ENCODE measurements at places on chromosomes 5 and 9. TPM values are rescaled to one million over a fixed set of nuclear protein-coding genes. Genes with fewer than 3 reads are reported as not detected.
A peak's percentile ranks its signal among the peaks of the same experiment; 100 is the strongest.

DNA sequence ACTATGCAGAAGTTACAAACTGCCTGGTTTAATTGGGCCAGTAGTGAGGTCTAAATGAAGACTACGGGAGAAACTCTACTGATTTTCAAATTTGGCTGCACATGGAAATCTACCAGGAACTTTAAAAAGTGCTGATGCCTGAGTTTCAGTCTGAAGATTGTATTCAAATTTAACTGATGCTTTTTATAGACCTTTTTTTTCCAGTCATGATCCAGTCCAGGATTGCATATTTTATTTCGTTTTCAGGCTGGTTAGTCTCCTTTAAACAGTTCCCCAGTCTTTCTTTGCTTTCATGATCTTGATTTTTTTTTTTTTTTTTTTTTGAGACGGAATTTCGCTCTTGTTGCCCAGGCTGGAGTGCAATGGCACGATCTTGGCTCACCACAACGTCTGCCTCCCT lies 23.7 kb upstream of the SPZ1 start:
- no peaks in the 10 kb centered on the region for H3K27me3 ChIP-seq
- H3K27ac ChIP-seq: no peak overlapping the region
- DNase-seq: no peak
- no peaks in the 10 kb centered on the region for H3K4me1 ChIP-seq

DNA sequence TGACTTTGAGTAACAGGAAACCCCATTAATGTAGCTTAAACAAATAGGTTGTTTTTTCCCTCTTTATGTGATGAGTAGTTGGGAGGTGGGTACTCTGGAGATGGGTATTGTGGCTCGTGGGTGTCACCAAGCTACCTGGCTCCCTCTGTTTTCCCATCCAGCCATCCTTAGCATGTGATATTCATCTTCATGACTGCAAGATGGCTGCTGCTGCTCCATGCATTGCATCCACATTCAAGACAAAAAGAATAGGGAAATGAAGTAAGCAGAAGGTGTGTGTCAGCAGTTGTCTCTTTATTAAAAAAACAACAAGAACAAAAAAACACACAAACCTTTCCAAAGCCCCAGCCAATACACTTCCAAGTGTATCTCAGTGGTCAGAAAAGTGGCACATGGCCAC lies 6.5 kb upstream of the ARHGAP26 start:
- no peak overlapping the region for H3K27ac ChIP-seq
- no peaks in the 10 kb centered on the region for H3K4me1 ChIP-seq
- no peaks in the 10 kb centered on the region for H3K27me3 ChIP-seq
- no peak overlapping the region for H3K4me3 ChIP-seq

Gene SLC34A1
- total RNA-seq: 0.55 TPM

Gene PCDHGA7
- 8.6 TPM for total RNA-seq

GRCh38 chr5:502325-503079 lies 21.7 kb downstream of the SLC9A3 start:
- DNase-seq: no peak
- H3K4me1 ChIP-seq: no peaks in the 10 kb centered on the region
- H3K36me3 ChIP-seq: no peaks in the 10 kb centered on the region
- peaks cover 64% of the 10 kb centered on the region for H3K27me3 ChIP-seq
- no peak overlapping the region for H3K4me3 ChIP-seq

Gene RANBP6
- total RNA-seq: 8.6 TPM

Gene DDX4
- not detected for total RNA-seq

- no peaks in the 10 kb centered on the region for H3K36me3 ChIP-seq
- H3K4me3 ChIP-seq: no peak overlapping the region
- DNase-seq: no peak
Measured at GRCh38 chr9:136024286-136024685, 63.1 kb upstream of the UBAC1 start.

Gene RASGRF2
- 3.6 TPM for total RNA-seq

GRCh38 chr5:138438003-138438723 lies 694 bp upstream of the REEP2 start:
- H3K36me3 ChIP-seq: no peaks in the 10 kb centered on the region
- H3K4me3 ChIP-seq: peak overlapping the region; percentile 42
- peaks cover 13% of the 10 kb centered on the region for H3K27me3 ChIP-seq
- H3K4me1 ChIP-seq: peaks cover 17% of the 10 kb centered on the region
- no peak for DNase-seq
- peak overlapping the region; percentile 69 for H3K27ac ChIP-seq

Gene SKIC3
- 28.1 TPM for total RNA-seq

GRCh38 chr9:99201603-99202002 lies 20.1 kb downstream of the ALG2 start:
- H3K27ac ChIP-seq: no peak overlapping the region
- H3K4me1 ChIP-seq: no peaks in the 10 kb centered on the region
- H3K4me3 ChIP-seq: no peak overlapping the region
- no peak for DNase-seq

DNA sequence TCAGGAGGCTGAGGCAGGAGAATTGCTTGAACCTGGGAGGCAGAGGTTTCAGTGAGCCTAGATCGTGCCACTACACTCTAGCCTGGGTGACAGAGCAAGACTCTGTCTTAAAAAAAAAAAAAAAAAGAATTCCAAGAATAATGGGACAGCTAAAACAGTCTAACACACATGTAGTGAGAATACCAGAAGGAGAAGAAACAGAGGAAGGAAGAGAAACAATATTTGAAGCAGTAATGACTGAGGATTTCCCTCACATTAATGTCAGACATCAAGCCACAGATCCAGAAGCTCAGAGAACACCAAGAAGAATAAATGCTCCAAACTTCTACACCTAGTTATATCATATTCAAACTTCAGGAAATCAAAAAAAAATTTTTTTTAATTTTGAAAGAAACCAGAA lies 47.1 kb upstream of the EFNA5 start:
- H3K27ac ChIP-seq: no peak overlapping the region
- H3K4me3 ChIP-seq: no peak overlapping the region
- no peaks in the 10 kb centered on the region for H3K4me1 ChIP-seq
- DNase-seq: no peak
- no peaks in the 10 kb centered on the region for H3K36me3 ChIP-seq
- no peaks in the 10 kb centered on the region for H3K27me3 ChIP-seq

DNA sequence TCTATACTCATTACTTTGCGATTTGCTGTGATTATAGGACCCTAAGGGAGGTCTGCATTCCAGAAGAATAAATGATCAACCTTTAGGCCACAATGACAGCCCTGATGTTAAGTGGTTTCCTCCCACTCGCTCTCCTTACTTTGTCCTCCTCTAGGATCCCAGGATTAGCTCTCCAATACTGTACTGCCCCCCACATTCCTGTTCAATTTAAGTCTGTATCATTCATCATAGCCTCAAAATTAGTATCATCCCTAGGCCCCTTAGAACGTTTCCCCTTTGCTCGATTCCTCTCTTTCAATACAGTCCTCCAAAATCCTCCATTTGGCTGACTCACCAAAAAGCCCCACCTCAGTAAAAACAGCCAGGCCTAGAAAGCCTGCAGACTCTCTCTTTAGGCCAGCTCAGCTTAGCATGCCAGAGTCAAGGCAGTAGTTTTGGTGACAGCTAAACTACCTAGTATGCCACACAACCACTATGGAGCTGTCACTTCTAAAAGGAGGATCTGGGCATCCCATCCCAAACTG lies 24.4 kb downstream of the RNF145 start:
- H3K36me3 ChIP-seq: peaks cover 3% of the 10 kb centered on the region
- no peak overlapping the region for H3K4me3 ChIP-seq
- H3K27ac ChIP-seq: peak overlapping the region; percentile 24
- DNase-seq: no peak

- DNase-seq: no peak
- H3K4me3 ChIP-seq: no peak overlapping the region
- H3K4me1 ChIP-seq: no peaks in the 10 kb centered on the region
- peaks cover 7% of the 10 kb centered on the region for H3K27me3 ChIP-seq
- H3K27ac ChIP-seq: no peak overlapping the region
Measured at GRCh38 chr5:10870791-10871190, 109.8 kb upstream of the DAP start.

DNA sequence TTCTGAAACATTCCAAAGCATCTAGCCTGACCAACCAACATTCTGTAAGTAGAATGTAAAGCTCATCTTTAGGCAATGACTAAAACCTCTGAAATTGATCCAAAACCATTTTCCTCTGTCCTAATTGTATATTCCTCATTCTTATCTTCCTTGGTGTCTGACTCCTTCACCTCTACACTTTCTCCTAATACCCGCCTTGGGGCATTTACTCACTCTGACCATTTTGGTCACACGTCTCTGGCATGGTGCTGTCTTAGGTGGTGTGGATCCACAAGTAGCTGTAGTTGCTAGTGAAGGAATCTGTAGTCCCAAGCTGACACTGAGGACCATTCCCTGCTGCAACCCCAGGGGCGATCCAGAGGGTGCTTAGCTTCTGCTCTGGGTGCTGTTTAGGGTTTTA lies 40.8 kb upstream of the LMNB1 start:
- H3K27ac ChIP-seq: no peak overlapping the region
- no peaks in the 10 kb centered on the region for H3K4me1 ChIP-seq
- no peak for DNase-seq
- no peaks in the 10 kb centered on the region for H3K36me3 ChIP-seq
- H3K27me3 ChIP-seq: no peaks in the 10 kb centered on the region
- no peak overlapping the region for H3K4me3 ChIP-seq

Gene C5
- 3.4 TPM for total RNA-seq

- no peak for DNase-seq
- no peaks in the 10 kb centered on the region for H3K4me1 ChIP-seq
- H3K36me3 ChIP-seq: no peaks in the 10 kb centered on the region
- H3K4me3 ChIP-seq: no peak overlapping the region
- peak overlapping the region; percentile 3 for H3K27ac ChIP-seq
Measured at GRCh38 chr9:112384690-112385089, 4.8 kb downstream of the HSDL2 start.

- no peaks in the 10 kb centered on the region for H3K4me1 ChIP-seq
- H3K4me3 ChIP-seq: no peak overlapping the region
- no peak overlapping the region for H3K27ac ChIP-seq
- no peak for DNase-seq
Measured at GRCh38 chr5:109655841-109656240, 33.9 kb upstream of the MAN2A1 start.

DNA sequence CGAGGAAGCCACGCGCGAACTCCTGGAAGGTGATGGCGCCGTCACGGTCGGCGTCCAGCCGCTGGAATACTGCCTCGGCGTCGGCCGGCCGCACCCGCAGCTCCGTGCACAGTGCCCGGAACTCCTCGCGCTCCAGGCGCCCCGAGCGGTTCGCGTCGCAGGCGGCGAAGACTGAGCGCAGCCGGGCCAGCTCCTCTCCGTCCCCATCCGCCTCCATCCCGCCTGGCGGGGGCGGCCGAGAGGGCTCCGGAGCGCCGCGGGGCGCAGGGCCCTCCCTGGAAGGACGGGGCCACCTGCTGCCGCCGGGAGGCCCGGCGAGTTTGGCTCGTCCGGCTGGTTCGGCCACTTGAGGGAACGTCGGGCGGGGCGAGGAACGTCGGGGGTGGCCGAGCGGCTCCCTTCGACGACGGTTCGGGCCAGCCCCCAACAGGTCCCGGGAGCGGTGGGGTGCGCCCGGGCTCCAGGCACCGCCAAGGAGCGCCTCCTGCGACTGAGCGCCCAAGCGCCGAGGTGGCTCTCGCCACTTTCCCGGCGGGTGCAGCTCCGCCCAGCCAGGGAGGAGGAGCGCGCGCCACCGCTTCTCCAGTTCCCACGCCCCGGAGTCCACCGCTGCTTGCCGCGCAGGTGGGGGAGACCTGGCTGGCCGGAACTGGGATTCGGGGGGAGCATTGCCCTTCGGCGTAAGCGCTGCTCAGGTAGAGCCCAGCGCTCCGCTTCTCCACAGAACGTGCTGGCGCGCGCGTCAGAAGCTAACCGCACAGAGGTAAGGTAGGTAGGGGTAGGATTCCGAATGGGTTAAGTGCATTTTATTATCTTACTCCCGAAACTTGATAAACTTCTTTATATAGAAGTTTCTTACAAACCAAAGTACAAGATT lies at the start of gene RASEF:
Gene RASEF, minus strand, starts transcription at position 492 of the 877 bp plus-strand sequence. Its CDS starts 275 bp downstream, at position 217.
- no peaks in the 10 kb centered on the region for H3K36me3 ChIP-seq
- peak; percentile 85 for DNase-seq
- peaks cover 17% of the 10 kb centered on the region for H3K4me1 ChIP-seq
- peak within 1 kb of the TSS; percentile 55 for H3K4me3 ChIP-seq

Gene HDAC3
- 44.0 TPM for total RNA-seq

Gene PGM5
- total RNA-seq: 94.9 TPM

DNA sequence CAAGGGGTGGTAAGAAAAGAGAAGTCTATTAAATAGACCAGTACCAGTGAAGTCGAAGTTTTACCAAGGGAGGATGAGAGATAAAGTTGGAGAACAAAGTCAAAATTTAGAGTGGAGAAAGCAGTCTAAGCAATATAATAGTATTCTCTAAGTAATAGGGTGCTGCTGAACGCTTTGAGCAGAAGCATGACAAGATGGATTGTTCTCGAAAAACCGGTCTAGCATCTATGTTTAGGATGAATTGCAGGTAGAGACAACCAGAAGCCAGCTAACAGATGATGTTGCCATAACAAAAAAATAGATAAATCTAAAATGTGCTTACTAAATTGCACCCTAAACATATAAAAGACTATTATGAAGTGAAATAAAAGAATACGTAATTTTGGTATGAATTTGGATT lies 237.0 kb downstream of the PRELID2 start:
- no peaks in the 10 kb centered on the region for H3K27me3 ChIP-seq
- H3K27ac ChIP-seq: no peak overlapping the region
- no peaks in the 10 kb centered on the region for H3K36me3 ChIP-seq
- no peaks in the 10 kb centered on the region for H3K4me1 ChIP-seq
- no peak overlapping the region for H3K4me3 ChIP-seq

GRCh38 chr9:133677126-133678010 lies 41.2 kb downstream of the DBH start:
- no peak for DNase-seq
- H3K4me1 ChIP-seq: no peaks in the 10 kb centered on the region
- no peaks in the 10 kb centered on the region for H3K27me3 ChIP-seq
- H3K27ac ChIP-seq: no peak overlapping the region
- H3K36me3 ChIP-seq: no peaks in the 10 kb centered on the region

DNA sequence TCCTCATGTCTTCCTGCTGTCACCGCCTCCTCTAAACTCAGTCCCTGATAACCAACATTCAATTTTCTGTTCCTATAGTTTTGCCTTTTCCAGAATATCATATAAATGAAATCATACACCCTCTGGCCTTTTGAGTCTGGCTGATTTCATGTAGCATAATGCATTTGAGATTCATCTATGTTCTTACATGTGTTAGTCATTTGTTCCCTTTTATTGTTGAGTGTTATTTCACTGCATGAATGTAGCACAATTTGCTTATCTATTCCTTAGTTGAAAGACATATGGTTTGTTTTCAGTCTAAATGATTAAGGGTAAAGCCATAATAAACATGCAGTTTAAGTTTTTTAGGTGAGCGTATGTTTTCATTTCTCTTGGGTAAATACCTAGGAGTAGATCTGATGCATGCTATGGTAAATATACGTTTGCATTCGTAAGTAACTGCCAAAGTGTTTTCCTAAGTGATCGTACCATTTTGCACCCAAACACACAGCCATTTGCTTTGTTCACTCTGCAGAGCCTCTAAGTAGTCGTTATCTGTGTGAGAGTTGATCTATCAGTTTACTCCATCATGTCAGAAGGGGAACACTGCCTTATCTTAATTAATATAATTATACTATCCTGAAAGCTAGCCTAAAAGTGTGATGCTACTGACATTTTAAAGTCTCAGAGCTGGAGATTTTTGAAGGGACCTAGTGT lies 460.8 kb downstream of the DMAC1 start:
- no peak for DNase-seq
- H3K4me3 ChIP-seq: no peak overlapping the region
- H3K36me3 ChIP-seq: no peaks in the 10 kb centered on the region
- H3K27ac ChIP-seq: no peak overlapping the region
- H3K4me1 ChIP-seq: no peaks in the 10 kb centered on the region

- peaks cover 8% of the 10 kb centered on the region for H3K27me3 ChIP-seq
- H3K4me1 ChIP-seq: no peaks in the 10 kb centered on the region
- no peak overlapping the region for H3K27ac ChIP-seq
- H3K36me3 ChIP-seq: no peaks in the 10 kb centered on the region
Measured at GRCh38 chr5:62197697-62198096, 108.3 kb upstream of the KIF2A start.

- no peaks in the 10 kb centered on the region for H3K27me3 ChIP-seq
- no peaks in the 10 kb centered on the region for H3K36me3 ChIP-seq
- DNase-seq: no peak
- no peak overlapping the region for H3K4me3 ChIP-seq
Measured at GRCh38 chr9:104025104-104025503, 69.0 kb upstream of the SMC2 start.

Gene FIBCD1
- 3.3 TPM for total RNA-seq

All from transverse colon (tissue), 4 donors.